ENCODE measurements at places on chromosomes 5 and 9.
A peak's percentile ranks its signal among the peaks of the same experiment; 100 is the strongest.

GRCh38 chr5:6734243-6734700, 21.0 kb downstream of the TENT4A start:
- no peak for DNase-seq

- DNase-seq, result no peak
Measured at GRCh38 chr5:122515709-122516431, 203.8 kb downstream of the SNCAIP start.

DNA sequence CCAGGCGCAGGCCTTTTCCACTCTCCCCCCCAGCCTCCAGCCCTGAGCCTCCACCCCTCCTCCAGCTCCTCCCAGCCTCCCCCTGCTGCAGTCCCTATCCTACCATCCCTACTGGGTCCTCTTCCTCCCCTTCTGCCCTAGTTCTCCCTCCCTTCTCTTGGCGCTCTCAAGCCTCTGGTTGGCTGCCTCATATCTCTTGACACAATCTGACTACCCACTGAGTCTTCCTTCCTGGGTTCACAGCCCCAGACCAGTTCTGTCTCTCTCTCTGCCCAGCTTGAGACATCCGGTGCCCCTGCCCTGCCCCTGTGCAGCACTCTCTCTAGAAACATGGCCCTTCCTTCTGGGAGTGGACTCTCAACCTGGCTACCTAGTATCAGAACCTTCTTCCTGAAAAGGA, 76.2 kb downstream of the TSPAN17 start:
- no peak for DNase-seq

- DNase-seq, result no peak
Measured at GRCh38 chr9:128280084-128280622, 4.1 kb downstream of the SWI5 start.

GRCh38 chr9:14532456-14533115, 160.6 kb downstream of the ZDHHC21 start:
- DNase-seq, result no peak

DNA sequence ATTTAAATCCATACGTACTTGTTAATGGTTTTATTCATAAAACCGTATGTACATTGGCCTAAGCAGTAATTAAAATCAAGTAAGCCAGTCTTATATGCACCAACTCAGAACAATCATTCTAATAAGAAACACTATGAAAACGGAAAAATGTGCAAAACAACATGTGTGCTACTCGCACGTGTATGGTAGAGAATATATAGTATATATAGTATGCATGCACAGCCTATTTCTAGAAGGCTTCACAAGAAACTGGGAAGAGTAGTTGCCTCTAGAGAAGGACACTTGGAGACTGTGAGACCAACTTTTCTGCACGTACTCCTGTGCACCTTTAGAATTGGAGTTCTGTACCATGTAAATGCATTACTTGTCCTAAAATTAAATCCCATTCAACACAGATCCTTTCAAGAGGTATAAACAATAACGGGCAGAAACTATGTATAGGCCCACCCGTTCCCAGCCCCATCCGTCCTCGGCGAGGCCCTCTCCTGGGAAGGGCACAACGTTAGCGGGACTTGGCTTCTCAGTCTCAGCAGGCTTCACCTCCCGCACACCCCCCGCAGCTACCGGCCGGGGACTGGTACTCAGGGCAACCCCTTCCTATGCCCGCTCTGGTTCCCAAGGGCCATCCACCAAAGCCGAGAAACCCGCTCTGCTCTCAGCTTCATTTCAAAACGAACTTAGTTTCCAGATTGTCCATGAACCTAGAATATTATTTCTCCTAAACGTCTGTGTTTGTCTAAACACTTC, 2.0 kb downstream of the CDC14B start:
- no peak for DNase-seq

DNA sequence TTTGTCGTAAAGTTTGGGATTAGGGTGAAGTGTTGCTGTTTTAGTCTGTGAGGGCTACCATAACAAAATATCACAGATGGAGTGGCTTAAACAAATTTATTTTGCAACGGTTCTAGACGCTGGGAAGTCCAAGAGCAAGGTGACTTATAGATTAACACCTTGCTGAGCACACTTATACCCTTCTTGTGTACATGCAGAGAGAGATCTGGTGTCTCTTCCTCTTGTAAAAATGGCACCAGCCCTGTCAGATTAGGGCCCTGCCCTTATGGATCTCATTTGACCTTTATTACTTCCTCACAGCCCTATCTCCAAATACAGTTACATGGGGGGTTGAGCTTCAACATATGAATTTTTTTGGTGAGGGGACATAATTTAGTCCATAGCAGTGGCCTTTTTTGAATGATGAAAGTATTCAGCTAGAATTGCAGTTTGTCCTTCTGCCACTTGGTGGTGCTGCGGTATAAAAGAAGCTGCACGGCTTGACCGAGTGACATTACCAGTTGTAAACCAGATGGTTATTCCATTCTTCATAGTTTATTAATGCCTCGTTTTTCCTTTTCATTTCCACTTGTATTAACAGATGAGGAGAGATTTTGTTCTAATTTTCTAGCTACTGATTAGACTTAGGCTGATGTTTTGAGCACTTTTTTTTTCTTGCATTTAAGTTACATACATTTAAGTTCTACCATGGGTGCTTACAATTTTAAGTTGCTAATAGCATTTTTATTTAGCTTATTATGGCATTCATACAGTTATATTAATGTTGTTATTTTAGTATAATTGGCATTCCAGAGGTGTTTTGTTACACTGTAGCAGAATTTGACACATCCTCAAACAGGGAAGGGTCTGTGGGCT, 19.4 kb downstream of the DCP2 start:
- no peak for DNase-seq

- DNase-seq, result no peak
Measured at GRCh38 chr5:5473226-5473625, 50.7 kb downstream of the ICE1 start.

DNA sequence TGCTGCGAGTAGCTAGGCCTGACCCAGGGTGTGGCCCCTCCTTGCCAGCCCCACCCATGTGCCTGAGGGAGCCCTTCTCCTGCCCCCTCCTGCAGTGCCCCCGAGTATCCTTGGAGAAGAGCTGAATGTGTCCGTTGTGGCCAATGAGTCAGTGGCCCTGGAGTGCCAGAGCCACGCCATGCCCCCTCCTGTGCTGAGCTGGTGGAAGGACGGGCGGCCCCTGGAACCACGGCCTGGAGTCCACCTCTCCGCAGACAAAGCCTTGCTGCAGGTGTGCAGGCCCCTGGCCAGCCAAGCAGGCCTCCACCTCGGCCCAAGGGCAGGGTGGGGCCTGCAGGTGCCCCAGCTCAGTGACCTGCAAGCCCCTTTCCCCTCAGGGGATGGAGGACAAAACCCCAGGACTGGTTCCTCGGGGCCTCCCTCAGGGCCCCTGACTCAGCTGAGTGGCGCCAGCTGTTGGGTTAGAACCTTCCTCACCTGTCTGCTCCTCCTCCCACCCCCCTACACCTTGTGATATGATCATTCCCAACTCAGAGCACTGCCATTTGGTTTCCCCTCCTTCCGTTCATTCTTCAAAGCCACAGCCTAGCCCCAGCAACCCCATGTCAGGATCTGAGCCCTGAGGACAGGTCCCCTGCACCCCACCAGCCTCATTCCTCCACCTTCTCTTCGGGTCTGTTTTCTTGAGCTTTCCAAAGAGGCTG, 80.0 kb upstream of the ASS1 start:
- DNase-seq, result no peak

DNA sequence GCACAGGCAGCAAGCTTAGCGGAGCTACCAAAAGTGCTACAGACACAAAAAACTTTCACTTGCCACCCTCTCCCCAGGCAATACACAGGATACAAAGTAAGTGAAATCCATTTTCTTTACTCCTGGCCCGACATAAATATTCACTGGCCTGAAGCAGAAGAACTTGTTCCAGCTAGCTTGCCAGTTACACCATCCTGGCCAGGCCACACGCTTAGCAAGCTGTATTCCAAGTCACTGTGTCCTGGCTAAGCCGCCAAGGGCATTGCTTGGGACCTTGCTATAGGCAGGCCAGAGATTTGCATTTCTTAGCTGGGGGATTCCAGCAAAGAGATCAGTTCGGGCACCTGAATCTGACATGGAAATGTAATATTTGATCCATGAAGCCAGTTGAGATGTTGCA, 71.0 kb upstream of the SLC1A3 start:
- DNase-seq, result no peak

DNA sequence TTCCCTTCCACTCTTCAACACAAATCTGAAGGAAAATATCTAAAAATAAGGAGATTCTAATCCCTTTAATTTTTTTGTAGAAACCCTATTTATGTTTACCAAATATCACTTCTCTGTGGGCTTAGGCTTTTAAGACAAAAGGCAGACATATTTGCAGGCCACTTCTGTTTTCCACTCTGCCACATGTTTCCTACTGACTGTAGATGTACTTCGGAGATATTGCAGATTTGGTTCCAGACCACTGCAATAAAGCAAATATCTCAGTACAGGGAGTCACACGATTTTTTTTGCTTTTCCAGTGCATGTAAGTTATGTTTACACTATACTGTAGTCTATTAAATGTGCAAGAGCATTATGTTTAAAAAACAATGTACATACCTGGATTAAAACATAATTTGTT, 219.0 kb downstream of the SREK1 start:
- DNase-seq, result no peak

DNA sequence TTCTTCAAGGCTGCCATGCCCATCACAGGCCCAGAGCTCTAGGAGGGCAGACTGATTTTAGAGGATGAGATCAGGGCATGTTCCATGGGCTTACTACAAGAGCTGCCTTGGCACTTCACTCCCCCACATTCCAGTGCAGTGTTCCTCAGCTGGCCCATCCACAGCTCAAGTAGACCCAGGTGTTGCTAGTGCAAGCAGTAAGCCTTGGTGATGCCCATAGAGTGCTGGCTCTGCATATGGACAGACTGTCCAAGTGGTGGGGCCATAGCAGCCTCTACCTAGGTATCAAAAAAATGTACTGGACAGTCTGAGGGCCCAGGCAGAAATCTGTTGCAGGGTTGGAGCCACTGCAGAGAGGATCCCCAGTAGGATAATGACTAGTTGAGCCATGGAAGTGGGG, 366.6 kb downstream of the FGF10 start:
- DNase-seq, result no peak

- DNase-seq, result no peak
Measured at GRCh38 chr5:141598391-141599345, 20.1 kb downstream of the DIAPH1 start.

DNA sequence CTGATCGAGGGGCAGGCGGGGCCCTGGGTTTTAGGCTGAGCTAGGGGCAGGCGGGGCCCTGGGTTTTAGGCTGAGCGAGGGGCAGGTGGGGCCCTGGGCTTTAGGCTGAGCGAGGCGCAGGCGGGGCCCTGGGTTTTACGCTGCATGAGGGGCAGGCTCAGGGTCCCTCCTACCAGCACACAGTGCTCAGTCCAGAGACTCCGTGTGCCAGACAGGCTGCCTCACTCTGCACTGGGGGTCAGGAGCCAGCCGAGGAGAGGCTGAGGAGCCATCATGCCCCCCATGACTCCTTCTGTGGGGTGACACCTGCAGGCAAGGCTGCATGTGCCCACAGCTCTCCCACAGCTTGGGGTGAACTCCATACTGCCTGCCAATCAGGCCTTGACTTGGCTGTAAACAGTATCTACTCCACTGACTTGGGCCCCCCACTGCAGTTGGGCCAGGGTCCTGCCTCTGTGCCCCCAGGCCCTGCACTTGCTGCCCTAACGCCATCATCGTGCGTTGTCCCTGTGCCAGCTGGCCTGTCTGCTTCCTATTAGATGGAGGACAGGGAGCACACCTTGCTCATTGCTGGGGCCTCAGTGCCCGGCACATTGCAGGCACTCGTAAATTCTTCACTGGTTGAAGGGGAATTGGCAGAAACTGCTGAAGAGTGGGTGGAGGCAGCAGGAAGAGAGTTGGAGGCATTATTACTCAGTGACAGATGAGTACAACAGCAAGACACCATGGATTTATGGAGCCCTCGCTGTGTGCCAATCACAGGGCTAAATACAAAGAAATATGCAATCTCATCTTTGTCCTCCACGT, 78.6 kb downstream of the AMBP start:
- DNase-seq, result no peak

GRCh38 chr5:139637438-139638089, 10.6 kb upstream of the CXXC5 start:
- DNase-seq, result no peak

DNA sequence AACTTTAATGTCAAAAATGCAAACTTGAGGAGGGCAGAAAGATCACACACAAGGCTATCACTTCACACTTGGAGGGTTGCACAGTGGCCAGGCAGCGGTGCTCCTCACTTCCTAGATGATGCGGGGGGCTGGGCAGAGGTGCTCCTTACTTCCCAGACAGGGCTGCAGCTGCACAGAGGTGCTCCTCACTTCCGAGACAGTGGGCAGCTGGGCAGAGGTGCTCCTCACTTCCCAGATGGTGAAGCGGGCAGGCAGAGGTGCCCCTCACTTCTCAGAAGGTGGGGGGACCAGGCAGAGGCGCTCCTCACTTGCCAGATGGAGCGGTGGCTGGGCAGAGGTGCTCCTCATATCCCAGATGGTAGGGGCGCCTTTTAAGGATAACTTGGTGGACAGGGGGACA, 423.2 kb upstream of the RORB start:
- DNase-seq, result no peak

DNA sequence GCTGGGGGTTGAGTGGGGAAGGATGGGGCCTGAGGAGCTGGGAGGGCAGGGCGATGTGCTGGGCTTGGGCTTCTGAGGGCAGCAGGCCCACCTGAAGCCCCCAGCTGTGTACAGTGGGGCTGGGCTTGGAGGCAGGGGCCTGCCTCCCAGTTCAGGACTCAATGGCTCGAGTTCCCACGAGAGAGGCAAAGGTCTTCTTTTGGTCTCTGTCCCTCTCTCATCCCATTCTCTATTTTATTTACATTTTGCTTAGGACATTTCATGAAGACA, 180.6 kb downstream of the MACROH2A1 start:
- no peak for DNase-seq

DNA sequence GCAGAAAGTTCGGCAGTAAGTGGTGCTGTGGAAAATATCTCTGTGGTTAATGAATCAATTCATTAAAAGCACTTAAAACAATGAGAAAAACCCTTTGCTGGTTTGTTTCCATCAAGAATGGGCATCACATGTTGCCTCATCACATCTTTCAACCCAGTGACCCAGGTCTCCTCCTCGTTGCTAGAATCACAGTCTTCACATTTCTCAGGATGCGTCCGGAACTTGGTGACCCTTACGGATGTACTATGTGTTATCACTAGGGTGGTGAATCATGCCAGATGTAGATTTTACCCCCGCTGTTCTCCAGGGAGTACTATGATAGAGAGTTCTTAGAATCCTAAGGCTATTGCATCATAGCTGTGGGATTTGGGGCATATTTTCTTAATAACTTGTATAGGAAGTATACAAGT, 217.9 kb upstream of the KLF4 start:
- DNase-seq, result no peak

DNA sequence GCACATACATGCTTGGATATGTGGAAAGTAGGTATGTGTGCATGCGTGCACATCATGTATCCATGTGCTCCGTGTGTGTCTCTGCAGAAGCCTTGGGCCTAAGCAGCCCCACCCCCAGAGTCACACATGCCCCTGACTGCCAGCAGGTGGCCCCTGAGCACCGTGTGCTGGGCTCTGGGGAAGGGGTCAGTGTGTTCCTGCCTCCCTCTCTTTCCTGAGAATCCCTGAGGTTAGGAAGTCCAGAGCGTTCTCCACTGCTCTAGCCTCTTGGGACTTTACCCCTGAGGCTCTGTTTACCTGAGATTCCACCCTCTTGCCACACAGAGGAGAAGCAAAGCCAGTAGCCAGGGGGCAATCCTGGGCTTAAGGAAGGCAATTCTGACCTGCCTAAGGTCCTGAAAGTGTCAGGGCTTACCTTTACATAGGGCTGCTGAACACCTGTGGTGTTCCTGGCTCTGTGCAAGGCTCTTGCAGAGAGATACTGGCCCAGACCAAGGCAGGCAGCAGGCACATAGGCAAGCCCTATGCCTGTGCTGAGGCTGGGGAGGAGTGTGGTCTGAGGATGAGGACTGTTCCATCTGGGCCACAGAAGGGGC, 207.3 kb downstream of the TMEM38B start:
- peak; percentile 48 for DNase-seq

- DNase-seq, result no peak
Measured at GRCh38 chr5:95739857-95740256, 8.7 kb downstream of the RHOBTB3 start.

All from left renal cortex interstitium (tissue), 4 donors.